Hippocampal formation (tissue), 2 donors: ENCODE measurements at places on chromosomes 7 and 10.

DNA sequence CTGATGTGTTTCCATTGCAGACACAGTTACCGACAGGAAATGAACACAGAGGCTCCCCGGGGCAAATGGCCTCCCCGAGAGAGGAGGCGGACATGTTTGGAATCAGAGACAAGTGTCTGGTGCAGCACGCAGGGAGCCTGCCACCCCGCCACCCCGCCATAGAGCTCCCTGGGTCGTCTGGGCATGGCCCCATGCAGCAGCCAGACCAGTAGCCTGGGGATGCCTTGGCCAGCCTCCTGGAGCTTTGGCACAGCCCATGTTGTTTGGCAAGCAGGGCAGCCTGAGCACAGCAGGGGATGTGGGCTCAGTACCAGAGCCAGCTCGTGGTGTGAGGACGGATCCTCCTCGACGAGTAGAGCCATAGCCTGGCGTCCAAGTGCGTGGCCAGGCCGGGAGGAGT is 80.8 kb downstream of the NKX6-2 start:
- DNase-seq, result no peak

- no peak for DNase-seq
Measured at GRCh38 chr10:132699411-132700155, 86.4 kb downstream of the NKX6-2 start.

- no peak for DNase-seq
Measured at GRCh38 chr10:96501985-96502384, 11.7 kb downstream of the TLL2 start.

DNA sequence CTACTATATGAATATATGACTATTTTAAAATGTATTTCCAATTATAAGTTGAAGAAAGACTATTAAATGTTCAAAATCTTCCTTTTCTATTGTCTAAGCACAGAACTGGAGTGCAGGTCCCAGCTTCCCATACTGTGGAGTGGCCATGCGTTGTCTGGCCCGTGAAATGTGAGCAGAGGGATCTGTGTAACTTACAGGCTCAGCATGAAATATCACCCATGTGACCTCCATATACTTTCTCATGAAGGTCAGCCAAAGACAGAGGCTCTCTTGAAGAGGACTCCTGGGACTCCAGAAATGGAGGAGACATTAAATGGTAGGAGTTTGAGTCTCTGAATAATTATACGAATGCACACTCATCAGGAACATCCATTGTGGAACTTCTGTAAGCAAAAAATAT is 92.4 kb upstream of the CAV2 start:
- no peak for DNase-seq

DNA sequence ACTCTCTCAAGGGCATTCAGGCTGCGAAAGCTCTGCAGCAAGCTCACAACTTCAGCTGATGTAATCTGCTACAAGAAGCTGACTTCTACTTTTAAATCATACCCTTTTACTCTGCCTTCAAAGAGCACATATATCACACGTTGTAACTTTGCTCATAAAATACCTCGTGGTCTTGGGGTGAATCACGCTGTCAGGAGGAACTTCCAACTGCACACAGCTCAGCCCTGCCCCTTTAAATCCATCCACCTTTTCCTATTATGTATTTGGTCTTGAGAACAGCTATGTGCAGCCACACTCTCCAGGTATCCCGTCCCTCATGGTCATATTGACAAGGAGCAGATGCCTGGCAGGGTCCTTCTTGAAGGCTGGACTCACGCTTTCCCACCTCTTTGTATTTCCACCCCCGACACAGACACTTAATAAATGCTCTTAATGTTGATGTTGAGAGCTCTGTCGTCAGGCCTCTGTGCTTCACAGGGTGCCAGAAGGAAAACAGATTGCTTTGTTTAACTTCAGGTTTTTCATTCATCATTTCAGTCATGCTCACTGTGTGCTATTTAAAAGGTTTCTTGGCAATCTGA is 47.6 kb downstream of the ICA1 start:
- DNase-seq, result no peak

GRCh38 chr10:2791774-2792443 is 275.4 kb upstream of the PFKP start:
- no peak for DNase-seq

GRCh38 chr7:78862411-78862900 is 591.0 kb downstream of the MAGI2 start:
- DNase-seq, result no peak

DNA sequence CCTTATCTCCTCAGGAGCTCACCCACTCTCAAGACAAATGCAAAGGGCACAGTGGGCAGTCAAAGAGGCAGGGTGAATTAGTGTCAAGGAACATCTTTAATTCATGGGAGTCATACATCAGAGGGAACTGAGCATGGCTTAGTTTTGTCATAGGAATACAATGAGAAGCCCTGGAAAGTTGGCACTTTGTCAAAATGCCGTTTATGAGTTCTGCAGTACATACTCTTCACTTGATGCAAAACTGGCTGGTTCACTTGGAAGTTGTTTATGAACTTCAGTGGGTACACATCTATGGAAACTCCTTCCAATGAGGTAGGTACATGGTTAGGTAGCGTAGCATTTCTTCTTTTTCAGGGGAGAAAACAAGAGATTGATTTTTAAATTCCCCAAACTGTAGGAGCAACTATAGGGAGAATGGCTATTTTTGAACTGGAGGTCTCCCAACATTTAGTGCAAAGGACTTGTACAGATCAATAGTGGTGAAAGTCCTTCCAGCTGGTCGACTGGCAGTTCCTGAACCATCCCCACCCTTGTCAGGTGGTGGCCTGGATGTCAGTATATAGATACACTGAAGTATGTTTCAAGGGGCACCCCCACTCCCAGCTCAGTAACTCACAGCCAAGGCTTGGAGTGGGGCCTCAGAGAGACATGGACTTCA is 580.5 kb downstream of the REEP3 start:
- no peak for DNase-seq

GRCh38 chr7:3937605-3938004 is 636.6 kb downstream of the SDK1 start:
- DNase-seq, result no peak

GRCh38 chr10:74901301-74901700 is 74.9 kb downstream of the KAT6B start:
- DNase-seq, result no peak

DNA sequence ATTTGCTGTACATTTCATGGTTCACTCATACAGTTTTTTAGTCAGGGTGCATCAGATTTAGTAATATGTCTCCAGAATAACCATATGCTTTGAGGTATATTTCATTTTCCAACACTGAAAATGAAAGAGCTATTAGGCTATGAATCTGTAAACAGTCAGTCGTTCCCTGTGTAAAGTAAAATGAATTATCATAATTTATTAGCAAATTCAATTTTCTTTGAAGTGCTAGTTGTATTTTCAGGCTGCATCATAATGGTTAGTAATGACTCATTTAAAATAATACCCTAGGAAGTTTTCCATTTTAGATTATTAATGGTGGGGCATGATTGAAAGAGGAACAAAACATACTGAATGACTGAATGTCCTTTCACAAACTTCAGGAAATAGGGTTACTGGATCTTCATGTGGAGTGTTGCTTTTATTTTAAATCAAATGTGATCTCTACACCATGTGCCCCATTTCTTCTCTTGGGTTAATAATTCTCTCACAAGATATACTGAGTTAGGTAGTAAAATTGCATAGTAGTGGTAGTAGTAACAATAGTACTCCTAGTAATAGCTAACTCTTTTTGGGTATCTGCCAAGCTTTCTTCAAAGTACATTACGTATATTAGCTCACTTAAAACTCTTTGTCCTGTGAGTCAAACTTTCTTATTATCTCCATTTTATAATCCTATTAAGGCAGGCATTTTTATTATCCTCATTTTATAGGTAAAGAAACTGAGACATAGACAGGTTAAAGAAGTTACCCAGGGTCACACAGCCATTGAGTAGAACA is 476.5 kb downstream of the SUGCT start:
- DNase-seq, result no peak

DNA sequence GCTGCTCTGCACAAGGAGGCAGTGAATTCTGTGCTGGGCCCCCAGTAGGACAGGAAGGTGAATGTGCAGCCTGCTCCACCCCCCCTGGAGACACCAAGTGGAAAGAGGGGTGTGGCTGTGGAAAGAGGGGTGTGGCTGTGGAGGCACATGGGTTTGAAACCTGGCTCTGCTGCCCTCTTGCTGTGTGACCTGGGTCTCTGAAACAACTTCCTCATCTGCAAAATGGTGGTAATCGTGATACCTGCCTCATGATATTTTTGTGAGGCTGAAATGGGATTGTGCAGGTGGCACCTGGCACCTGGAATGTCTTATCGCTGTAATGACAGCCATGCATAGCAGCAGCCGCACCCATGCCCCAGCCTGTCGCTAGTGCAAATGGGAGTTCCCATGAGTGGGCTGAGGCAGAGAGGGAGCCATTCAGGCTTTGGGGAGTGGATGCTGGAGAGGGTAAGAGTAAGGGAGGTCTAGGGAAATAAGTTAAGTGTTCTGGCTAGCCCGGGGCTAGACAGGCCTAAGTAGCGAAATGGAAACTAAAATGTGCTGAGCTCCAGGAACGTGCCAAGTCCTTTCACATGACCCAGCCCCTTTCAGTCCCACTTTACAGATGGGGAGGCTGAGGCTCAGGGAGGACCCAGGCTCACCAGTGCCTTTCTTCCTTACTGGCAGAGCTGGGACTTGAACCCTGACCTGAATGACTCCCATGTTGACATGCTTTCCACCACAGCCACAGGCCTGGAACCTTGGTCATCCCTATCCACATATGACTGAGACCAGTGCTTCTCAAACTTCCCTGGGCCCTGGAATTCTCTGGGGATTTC is 35.0 kb downstream of the C10orf105 start:
- no peak for DNase-seq

DNA sequence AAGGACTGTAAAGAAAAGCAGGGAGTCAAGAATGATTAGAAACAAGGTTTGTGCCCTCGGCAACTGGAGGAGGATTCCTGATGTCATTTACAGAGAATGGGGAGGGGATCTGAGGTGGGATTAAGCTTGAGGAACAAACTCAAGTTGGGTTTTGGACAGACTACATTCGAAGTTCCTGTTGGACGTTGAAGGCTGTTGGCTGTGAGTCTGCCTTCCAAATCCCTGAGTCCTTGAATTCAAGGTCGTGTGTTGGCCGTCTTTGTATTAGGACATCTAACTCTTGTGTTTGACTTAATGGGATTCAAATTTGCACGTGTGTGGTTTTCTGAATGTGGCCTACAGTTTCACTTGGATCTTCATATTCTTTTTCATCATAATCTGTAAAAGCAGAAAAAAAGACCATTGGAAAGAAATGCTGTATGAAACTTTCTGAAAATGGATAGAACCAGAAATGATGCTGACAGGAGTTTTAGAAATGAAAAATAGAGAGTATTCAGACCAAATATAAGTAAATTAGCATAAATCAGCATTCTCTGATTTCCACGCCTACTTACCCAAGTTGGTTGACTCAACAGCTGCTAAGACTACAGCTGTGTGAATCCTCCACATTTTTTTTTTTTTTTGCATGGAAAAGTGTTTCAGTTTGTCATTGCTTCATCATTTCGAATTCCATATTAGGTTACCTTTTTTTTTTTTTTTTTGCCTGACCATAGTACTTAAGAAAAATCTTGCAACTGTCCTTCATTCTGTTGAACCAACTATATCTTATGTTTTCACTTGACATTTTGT is 94.8 kb downstream of the KIAA1217 start:
- no peak for DNase-seq

DNA sequence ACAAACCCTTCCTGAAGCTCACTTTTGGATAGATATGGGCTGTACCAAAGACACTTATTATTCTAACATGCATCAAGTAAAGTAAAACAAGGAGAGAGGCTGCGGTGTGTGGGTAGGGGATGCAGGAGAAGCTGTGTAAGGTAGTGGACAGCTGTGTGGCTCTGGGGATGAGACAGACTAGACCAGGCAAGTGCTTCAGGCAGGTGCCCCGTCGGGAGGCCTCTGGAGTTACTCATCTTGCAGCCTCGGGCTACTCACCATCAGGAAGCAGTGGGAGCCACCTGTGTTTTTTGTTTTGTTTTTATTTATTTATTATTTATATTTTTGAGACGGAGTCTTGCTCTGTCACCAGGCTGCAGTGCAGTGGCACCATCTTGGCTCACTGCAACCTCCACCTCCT is 49.3 kb upstream of the NCAPG2 start:
- DNase-seq, result no peak
